ENCODE measurements at places on chromosomes 6 and 20. TPM values are rescaled to one million over a fixed set of nuclear protein-coding genes. Genes with fewer than 3 reads are reported as not detected.

DNA sequence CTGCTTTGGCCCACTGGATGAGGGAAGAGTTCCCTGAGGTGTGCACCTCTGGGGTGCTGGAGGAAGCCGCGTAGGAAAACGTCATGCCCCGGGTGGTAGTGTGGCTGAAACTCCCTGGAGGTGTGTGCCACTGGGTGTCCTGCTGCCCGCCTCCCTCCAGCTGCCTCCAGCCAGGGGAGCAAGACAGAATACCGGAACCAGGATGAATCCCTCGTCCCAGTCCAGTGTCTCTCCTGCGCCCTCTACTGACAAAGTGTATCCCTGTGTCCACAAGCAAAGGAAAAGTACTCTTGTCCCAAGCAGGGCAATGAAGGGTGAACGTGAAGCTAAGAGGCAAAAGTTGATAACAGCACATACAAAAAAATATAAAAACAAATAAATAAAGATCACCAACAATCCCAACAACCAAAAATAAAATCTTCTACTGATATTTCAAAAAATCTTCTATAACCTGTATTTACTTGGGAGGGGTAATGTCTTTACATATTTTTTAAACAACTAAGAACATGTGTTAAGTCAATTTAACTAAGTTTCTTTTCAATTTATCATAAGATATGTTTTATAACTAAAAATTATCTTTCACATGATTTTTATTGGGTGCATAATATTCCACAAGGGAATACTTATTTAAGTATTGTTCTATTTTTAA lies 437.6 kb downstream of the MAFB start:
- no peak for DNase-seq

DNA sequence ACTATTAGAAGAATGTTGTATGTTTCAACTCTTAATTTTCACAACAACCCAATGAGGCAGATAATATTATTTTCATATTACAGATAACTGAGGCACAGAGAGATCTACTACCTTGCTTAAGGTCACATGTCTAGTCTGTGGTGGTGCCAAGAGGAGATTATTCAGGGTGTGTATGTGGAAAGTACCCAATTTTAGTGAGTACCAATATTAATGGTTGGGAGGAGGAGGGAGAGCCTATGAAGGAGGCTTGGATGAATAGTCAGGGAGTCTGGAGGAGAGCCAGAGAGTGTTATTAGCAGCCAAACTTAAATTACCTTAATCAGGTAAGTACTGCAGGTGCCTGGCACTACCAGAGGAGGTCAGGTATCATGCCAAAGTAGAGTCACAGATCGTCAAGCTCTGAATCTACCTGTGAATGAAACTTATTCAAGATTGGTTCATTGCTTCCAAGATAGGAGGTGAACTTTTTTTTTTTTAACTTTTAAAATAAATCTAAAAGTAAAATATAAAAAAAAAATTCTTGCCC lies 10.9 kb upstream of the CALHM6 start:
- no peak for DNase-seq

TAGAP gene
- 53.2 TPM for total RNA-seq

DNA sequence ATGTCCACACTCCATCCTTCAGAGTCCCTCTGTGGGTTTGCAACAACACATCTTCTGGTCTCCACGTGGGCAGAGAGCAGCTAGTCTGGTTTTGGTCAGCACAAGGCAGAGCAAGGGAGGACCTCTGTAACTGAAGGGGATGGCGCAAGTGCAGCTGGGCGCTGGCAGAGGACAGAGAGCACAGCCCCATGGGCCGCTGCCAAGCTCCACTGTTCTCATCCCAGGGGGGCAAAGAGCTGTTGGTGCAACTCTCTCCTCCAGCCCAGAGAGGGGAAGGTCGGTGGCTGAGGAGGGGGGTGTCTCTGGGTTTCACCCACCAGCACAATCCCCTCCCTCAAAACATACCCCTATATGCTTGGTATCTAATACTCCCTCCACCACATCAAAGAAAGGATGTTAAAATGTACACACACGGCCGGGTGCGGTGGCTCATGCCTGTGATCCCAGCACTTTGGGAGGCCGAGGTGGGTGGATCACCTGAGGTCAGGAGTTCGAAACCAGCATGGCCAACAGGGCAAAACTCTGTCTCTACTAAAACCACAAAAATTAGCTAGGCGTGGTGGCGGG lies 9.1 kb downstream of the ATP9A start:
- no peak for DNase-seq

- DNase-seq = no peak
Measured at GRCh38 chr6:34909320-34909883, 20.3 kb downstream of the ANKS1A start.

TRMT11 gene
- total RNA-seq = 19.2 TPM

HLA-DRB1 gene
- 155 TPM for total RNA-seq

TTK gene
- 35.9 TPM for total RNA-seq

- no peak for DNase-seq
Measured at GRCh38 chr6:168530653-168531071, 89.7 kb downstream of the SMOC2 start.

All from activated CD4-positive, alpha-beta memory T cell treated with anti-CD3 and anti-CD28 coated beads, Interleukin-2, amount 10 ng/mL, durations not matched to agents 7 days and 5 days (primary cell).